NCI-H1092 (cell line): ENCODE measurements at places on chromosomes 7 and 10.

- no peak for DNase-seq
These were observed 47.2 kb downstream of the APBB1IP start for GRCh38 chr10:26485150-26485941.

- no peak for DNase-seq
These were observed 52.7 kb downstream of the NHLRC2 start for GRCh38 chr10:113907166-113907565.

DNA sequence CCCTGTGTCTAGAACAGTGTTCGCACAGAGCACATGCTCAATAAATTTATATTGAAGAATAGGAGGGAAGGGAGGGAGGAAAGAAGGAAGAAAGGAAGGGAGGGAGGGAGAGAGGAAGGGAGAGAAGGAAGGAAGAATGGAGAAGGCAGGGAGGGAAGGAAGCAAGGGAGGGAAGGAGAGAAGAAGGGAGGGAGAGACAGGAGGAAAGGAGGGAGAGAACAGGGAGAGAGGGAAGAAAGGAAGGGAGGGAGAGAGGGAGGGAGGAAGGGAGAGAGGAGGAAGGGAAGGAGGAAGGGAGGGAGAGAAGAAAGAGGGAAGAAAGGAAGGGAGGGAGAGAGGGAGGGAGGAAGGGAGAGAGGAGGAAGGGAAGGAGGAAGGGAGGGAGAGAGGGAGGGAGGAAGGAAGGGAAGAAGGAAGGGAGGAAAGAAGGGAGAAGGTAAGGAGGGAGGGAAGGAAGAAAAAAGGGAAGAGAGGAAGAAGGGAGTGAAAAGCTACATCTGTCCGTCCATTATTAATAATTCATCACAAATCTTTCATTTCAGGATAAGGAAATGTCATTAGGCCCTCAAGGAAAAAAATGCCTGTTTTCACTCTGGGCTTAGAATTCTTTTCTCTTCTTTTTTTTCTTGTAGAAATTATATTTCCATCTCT lies 79.7 kb downstream of the GRK5 start:
- no peak for DNase-seq

DNA sequence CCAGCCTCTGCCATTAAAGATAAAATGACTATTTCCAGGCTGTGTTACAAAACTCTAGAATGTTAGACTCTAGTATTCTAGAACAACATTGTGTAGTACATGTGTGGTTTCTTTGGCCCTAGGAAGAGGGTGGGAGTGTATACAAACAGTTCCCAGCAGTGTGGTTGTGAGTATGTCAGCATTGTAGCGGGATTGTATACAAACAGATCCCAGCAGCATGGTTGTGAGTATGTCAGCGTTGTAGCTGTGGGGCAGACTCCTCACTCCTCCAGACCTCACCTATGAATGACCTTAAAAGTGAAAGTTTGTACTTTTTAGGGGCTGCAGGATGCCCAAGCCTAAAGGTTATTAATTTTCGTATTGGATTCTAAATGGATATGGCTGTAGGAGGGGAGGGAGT lies 6.9 kb upstream of the ACSL5 start:
- DNase-seq, result no peak

- no peak for DNase-seq
These were observed 122.5 kb downstream of the TMEM26 start for GRCh38 chr10:61330669-61331068.

DNA sequence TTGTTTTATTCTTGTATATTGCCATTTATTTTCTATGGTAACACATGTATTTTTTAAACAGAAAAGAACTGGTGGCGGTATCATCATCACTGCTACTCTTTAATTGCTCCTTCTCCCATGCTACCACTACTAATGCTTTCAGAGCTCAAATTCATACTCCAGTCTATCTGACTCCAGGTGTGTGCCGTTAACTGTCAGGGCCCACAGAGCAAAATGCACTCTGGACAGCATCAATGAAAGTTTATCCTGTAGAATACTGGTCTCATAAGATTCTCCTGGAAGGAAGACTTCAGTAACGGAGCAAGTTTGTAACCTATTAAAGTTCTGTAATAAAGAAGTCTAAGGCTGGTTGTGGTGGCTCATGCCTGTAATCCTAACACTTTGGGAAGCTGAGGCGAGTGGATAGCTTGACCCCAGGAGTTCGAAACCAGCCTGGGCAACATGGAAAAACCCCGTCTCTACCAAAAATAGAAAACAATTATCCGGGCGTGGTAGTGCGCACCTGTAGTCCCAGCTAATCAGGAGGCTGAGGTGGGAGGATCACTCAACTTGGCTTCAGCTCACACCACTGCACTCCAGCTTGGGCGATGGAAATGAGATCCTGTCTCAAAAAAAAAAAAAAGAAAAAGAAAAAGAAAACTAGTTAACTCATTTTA lies 18.4 kb downstream of the ZNRF2 start:
- no peak for DNase-seq

DNA sequence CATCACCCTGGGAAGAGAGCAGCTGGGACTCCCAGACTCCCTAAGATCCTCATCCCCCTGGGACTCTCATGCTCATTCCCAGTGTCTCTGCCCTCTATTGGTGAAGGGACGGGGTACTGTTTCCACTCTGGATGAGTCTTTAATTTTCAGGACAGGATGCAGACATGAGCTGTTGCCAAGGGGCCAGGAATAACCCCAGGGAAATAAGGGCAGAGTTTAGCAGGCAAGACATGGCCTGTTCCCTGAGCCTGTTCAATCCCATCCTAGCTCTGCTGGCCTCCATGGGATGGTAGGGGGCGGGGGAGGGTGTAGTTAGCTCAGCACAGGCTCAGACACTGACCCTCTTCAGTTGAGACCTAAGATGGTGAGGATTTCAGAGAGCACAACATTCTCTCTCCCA lies 14.0 kb downstream of the C10orf105 start:
- DNase-seq, result no peak

DNA sequence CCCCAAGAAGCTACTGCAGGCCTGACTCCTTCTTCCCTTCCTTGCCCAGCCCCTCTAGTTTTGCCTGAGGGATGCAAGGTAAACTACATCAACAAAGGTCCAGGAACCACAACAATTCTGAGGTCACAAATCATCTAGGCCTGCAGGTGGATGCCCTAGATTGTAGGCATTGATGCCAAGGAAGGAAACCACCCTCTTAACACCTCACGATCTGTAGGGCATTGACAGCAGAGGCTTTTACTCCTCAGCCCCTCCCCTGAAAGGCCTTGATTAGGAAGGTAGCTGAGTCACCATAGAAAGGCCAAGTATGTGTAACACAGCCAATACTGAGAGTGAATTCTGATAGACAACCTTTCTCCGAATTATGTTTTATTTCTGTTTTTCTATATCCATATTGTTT lies 46.7 kb upstream of the FAM3C start:
- DNase-seq, result no peak

GRCh38 chr10:130020651-130021382 lies 56.7 kb upstream of the EBF3 start:
- no peak for DNase-seq
